Right ventricle myocardium superior (tissue), 1 donor: ENCODE measurements at places on chromosomes 5 and 9. TPM values are rescaled to one million over a fixed set of nuclear protein-coding genes. Genes with fewer than 3 reads are reported as not detected.

- no peak for DNase-seq
Measured at GRCh38 chr5:151285683-151286082, 17.9 kb downstream of the SLC36A3 start.

GRCh38 chr9:21294364-21294774 lies 10.7 kb downstream of the IFNA5 start:
- DNase-seq = no peak

The SREK1 gene
- total RNA-seq = 27.0 TPM

DNA sequence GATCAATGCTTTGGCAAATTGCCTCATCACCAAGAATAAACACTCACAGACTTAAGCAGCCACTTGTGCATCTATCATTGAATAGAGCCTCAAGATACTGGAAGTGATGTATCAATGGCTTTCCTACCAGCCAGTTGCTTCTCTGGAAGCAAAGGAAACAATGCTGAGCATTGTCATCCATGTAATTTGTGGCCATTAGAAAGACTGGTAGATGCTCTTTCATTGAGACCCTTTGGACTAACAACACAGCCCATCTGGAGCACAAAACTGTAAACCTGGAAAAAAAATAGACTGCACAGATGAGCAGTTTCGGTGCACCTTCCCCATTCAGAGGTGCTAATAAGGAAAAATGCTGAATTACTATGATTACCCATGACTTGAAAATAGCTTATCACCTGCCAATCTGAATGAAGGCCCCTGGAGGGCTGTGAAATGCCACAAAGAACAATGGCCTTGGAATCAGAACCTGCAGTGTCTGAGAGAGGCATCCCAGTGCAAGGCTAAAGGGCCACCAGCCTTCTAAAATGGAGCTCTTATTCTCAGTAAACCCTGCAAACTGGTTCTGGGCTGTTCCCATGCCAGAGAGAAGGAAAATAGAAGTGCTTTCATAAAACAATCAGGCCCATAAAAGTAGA lies 127.5 kb downstream of the RFK start:
- DNase-seq = no peak

DNA sequence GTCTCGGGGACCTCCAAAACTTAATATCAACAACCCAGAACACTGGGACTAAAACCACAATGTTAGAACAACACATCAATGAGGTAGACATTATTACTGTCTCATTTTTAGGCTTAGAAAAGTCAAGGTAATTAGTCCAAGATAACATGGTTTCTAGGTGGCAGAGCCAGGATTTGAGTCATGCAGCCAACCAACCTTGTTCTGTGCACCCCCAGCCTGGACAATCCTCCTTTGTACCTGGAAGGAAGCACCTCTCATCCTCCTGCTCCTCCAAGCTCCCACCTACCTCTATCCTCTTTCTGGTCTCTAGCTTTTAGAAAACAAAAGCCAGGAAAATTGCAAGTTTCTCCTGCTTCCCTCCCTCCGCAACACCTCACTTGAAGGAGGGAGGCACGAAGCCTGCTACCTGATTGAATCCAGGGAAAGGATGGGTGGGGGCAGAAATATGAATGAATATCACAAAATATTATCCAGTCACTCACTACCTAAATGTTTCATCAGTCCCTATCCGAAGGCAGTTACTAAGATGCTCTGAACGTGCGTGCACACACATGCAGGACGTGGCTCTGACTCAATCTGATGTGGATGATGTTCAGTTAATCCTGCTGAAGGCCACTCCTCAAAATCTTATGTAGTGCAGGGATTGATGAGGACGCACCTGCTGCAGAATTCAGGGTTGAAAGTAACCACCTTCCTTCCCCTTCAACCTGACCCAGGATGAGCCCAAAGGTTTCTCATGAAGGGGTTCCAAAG lies 26.3 kb upstream of the TTC1 start:
- DNase-seq = no peak

DNA sequence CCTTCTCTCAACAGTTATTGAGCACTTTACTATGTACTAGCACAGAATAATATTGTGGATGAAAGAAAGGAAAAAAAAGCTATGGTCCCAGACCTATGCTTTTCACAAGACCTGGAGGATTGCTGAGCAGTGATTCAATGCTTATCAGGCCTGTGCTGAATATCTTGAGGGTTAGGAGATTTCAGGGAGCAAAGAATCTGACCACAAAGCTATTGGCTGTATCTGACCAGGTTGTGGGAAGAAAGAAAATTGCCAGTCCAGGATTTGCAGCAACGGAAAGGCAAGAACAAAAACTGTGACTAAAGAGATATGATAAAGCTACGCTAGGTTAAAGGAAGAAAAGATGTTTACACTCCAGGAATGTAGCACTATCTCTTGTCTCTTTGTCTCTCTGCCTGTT lies 14.9 kb upstream of the MACIR start:
- no peak for DNase-seq

- no peak for DNase-seq
Measured at GRCh38 chr9:76562511-76562911, 103.5 kb downstream of the GCNT1 start.

The ADAMTS13 gene
- total RNA-seq = 2.8 TPM

DNA sequence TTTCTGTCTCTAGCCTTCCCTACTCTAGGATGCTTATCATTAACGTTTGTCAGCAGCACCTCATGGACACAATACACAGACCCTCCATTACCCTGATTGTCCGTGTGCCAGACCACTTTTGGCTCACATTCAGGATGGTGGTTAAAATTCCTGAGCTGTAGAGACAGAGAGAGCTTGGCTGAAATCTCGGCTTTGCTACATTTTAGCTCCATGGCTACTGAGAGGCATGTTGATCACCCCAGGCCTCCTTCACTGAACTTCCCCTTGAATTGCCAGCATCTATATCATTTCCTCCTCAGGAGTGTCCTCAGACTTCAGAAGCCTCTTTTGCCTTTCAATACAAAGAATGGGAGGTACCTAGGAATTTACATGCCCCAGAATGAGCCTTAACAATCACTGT lies 104.7 kb upstream of the ISL1 start:
- DNase-seq = no peak

GRCh38 chr5:145990170-145990569 lies 53.8 kb downstream of the SH3RF2 start:
- no peak for DNase-seq

The SLIT3 gene
- total RNA-seq = 12.5 TPM

The CDKN2A gene
- total RNA-seq = 0.67 TPM

The UGT3A2 gene
- total RNA-seq = not detected

DNA sequence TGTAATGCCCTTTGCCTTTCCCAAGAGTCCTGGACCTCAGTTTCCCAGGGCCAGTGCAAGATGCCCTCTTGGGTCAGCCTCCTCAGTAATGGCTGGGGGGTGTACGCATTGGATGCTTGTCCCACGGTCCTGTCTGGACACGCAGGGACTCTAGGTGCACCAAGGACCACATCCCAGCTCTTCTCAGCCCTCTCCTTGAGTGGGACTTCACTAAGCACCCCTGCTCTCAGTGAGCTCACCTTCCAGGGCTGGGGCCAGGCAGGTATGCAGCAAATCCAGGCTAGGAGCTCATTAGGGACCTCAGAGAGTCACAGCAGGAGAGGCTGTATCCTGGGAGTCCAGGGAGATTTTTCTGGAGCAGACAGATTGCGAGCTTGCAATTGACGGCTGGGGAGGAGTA lies 59.8 kb downstream of the MACROH2A1 start:
- DNase-seq = no peak

DNA sequence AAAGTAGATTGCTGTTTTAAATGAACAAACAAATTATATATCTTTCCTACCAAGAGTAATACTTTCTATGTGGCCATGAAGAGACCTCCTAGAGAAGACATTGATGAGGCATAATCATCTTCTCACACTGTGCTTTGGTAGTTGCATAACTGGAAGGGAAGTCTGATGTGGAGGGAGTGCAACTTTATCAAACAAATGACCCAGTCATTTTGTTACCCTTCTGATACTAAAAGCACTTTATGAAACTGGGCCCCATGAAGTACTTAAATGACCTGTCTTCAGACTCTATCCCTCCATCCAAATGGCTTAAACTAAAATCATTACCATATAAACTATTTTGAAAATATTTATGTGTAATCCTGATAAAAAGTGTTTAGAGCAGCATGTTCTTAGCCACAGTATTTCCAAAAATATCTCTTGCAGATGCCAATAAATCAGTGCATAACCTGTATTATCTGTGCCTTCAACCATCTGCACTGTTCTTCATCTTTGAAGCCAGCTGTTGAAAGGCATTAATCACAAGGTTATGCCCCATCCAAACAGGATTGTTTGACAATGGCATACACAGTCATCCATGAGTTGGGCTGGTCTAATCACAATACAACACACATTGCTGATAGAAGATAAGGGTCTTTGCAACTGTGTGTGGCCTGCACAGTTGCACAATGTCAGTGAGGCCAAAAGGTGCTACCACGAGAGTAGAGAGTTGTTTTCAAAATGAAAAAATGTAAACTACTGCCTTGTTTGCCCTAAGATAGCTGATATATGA lies 31.9 kb upstream of the MIER3 start:
- no peak for DNase-seq

The GLDC gene
- not detected for total RNA-seq

GRCh38 chr9:113153599-113153998 lies 2.8 kb downstream of the SLC31A2 start:
- DNase-seq = no peak

The PRXL2C gene
- total RNA-seq = 28.3 TPM

GRCh38 chr9:138025417-138025816 lies 147.8 kb downstream of the CACNA1B start:
- no peak for DNase-seq

GRCh38 chr9:79962836-79963235 lies 391.1 kb downstream of the TLE4 start:
- no peak for DNase-seq

DNA sequence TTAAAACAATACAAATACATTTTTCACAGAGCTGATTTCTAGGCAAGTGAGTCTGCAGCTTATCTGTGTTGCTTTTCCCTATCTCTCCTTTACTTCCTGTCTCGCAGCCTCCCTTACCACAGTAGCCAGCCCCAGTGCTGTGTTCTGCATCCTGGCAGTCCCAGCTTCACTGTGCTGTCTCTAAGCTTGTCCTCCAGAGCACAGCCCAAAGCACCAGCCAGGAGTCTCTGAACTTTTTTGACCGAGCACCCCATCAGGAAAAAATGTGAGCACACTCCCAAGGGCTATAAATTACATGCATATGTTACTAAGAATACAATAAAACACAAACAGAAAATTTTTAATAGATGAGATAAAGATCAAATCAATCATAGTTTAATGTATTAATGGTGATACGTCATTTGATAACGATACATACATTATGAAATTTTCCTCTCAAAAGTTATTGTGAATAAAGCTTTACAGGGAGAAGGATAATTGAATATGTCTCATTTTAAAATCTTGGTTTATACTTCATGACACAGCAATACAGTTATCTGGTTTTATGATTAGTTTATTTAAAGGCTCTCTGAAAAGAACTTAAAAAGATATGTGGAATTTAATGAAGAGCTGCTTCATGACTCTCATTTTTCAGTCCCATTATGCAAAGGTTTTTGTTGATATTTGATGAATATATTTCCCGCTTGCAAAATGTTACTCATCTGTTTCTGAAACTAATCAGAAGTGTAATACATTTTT lies 7.3 kb upstream of the RHOBTB3 start:
- peak; percentile 58 for DNase-seq

DNA sequence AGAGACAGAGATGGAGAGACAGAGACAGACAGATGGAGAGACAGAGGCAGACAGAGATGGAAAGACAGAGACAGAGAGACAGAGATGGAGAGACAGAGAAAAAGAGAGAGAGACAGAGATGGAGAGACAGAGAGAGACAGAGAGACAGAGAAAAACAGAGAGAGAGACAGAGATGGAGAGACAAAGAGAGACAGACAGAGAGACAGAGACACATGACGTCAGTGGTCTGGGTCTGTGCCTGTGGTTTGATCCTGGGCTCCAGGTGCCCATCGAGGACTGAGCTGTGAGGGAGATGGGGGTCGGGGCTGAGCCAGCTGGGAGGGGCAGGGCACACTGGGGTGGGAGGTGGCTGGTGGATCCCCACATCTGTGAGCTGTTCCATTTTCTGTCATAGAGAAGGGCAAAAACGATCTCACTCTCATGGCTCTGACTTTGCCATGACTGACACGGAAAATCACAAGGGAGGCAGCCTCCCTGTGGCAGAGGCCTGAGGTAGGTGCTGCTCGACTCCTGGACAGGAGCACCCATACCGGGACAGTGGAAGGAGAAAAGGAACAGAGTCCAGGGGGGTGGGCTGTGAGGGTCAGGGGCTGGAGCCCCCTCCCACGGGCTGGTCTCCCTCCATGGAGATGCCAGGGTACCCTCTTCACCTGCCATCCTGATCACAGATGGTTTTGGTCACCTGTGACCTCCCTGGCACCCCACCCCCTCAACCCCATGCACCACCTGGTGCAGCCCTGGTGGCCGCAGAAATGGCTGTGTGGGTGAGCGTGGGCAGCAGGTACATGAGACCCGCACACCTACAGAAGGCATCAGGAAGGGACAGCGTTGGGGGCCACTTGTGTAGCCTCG lies 28.8 kb downstream of the GLT6D1 start:
- DNase-seq = no peak

DNA sequence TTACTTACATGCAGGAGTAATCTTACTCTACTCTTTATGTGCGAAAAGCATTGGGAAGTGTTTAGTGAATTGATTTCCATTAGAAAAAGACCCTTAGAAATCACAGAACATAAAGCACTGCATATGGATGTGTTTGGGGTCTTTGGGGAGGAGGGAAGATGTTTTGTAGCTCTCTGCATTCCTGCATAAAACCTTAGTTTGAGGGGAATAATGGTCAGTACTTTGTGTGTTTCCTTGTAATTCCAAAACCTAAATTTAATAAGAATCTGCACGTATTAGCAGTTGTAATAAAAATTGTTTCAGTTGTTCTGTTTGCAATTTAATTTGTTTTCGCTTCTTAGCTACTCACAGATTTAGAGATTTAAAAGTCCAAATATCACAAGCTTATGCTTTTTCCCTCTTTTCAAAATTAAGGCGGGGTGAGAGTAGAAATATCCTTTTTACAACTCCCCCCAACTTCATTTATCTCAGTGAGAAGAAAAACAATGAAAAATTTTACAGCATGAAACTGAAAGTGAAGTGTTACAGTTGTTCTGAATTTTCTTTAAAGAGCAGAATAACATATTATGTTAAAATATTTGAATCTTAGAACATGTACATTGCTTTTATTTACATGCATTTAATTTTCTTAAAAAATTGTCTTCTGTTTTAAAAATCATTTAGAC lies 143.8 kb downstream of the SMARCA2 start:
- DNase-seq = no peak

The CEL gene
- total RNA-seq = 7.3 TPM

GRCh38 chr9:86503942-86504341 lies 149.7 kb upstream of the TUT7 start:
- DNase-seq = no peak

GRCh38 chr9:127411122-127411521 lies 13.1 kb upstream of the ZNF79 start:
- DNase-seq = no peak

DNA sequence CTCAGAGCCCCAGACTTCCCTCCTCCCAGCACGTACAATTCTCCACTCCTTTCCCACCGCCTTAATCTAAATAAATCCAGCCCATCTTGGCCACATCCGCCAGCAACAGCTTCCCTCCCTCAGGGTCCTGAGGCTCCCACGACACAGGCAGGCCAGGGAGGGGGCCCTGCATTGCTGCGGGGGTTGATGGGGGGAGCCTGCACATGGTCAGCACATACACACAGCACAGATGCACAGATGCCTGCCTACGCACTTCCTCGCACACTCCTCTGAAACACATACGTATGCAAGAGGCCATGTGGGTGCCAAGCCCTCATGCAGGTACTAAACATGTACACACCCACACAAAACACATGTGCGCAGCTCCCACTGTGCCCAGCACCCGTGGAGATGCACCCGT lies 14.8 kb downstream of the PDGFRB start:
- no peak for DNase-seq

The THBS4 gene
- 24.6 TPM for total RNA-seq

The BRINP1 gene
- total RNA-seq = 0.54 TPM
